T-cell (primary cell): ENCODE measurements at places on chromosomes 4 and X. TPM values are rescaled to one million over a fixed set of nuclear protein-coding genes. Genes with fewer than 3 reads are reported as not detected.

RTL3 gene
- not detected for total RNA-seq

DNA sequence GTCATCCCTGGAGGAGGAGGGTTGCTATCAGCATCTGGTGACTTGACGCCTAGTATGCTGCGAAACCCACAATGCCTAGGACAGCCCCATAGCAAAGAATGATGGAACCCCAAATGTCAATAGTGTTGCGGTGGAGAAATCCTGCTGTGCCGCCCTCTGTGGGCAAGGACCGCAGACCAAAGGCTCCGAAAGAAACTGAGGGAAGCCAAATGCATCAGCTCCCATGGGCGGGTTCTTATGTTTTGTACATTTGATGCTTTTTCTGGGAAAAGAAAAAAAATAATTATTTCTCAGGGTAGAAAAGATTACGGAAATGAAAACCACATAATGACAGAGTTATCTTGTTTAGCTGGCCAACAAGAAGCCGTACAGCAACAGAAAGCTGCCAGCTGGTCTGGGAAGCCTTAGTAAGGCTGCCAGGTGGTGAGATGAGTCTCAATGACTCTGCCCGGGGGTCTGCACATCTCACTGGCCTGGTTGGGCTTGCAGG, 95.0 kb upstream of the TBL1X start:
- no peak for DNase-seq

- no peak for DNase-seq
These were observed 28.4 kb downstream of the PROM1 start for GRCh38 chr4:16055471-16055870.

DNA sequence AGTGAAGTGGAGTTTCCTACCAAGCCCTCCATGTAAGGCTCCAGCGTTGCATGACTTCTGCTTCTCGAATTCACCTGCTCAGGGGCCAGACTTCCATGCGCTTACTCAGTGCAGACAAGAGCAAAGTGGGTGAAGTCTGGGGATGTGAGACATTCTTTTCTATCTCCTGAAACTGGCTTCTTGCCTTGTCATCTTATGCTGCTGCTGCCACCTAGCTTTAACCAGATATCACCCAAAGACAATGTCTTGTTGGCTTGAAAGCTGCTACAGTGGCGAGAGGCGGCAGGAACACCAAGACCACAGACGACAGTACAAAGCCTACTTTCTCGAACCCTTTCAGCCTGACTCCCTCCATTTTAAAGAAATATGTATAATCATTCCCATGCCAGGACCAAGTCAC, 103.6 kb upstream of the ADGRG2 start:
- no peak for DNase-seq

GRCh38 chrX:154057791-154058190, 38.1 kb upstream of the IRAK1 start:
- no peak for DNase-seq

CT45A5 gene
- total RNA-seq, result not detected

GRCh38 chrX:153726286-153727122, 1.8 kb downstream of the ABCD1 start:
- DNase-seq, result no peak

GRCh38 chr4:33054161-33054560, 2334.0 kb downstream of the PCDH7 start:
- no peak for DNase-seq

WDFY3 gene
- total RNA-seq, result 0.68 TPM

- no peak for DNase-seq
These were observed 78.5 kb upstream of the BLTP1 start for GRCh38 chr4:122073615-122074014.

DNA sequence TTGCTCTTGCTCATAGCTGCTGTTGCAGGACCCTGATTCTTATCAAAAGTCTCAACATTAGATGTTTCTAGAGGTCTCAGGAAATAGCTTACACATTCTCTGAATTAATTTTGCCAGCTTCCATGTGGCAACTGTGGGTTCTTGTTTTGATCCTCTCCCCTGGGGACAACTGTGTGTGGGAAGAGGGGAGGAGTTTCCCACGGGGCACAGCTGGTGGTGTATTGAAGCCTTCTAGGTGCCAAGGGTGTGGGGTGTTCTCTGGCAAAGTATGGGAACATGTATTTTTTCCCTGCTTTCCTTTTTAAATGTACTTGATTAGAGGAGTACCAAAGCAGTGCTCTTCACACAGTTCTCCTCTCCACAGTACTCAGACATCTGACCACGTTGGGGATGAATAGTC, 212.7 kb downstream of the RPA4 start:
- no peak for DNase-seq

CRMP1 gene
- not detected for total RNA-seq

GRCh38 chrX:66000628-66001272, 39.1 kb downstream of the VSIG4 start:
- DNase-seq, result no peak

GRCh38 chrX:1430451-1430850, 22.3 kb downstream of the ASMTL start:
- no peak for DNase-seq

MAGEA2B gene
- not detected for total RNA-seq

DNA sequence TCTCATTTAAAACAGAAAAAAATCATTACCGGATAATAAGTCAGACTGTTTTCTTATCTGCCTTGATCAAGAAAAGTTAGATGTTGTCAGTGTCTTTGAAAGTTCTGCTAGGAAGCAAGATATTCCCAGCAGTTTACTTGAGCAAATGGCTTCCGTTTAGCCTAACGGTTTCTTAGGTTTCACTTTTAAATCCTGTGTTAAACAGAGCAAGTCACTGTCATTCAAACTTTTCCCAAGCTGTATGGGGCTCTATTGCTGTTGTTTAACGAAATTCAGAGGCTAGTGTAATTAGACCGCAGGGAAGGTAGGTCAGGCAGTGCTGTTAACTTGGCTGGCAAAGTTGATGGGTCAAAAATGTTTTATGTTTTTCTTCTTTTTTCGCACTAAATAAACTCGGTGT, 80.3 kb upstream of the NEIL3 start:
- DNase-seq, result no peak

GRCh38 chr4:3797831-3798790, 31.9 kb downstream of the ADRA2C start:
- DNase-seq, result no peak

- DNase-seq, result no peak
These were observed 109.2 kb downstream of the GUCY2F start for GRCh38 chrX:109372716-109373115.

DNA sequence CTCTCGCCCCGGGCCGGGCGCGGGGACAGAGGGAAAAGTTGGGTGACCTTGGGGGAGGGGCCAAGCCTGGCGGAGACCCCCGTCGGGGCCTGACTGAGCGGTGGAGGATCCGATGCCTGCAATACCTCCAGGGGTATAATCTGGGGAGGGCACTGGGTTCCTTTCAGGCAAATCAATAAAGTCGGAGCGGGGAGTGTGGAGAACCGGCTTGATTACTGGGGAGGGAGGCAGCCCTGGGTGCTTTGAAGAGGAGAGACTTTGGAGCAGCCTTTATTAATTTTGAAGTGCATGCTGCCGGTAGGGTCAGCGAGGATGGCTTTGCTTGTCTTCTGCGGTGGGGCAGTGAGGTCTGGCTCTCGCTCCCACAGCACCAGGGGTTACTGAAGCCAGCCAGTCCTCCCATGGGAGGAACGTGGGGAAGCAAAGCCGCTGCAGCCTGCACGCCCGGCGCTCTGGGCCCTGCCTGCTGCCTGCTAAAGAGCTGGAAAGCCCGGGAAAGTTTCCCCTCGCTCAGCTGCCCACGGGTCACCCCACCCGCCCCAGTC, 403 bp upstream of the LGI2 start:
- no peak for DNase-seq

DNA sequence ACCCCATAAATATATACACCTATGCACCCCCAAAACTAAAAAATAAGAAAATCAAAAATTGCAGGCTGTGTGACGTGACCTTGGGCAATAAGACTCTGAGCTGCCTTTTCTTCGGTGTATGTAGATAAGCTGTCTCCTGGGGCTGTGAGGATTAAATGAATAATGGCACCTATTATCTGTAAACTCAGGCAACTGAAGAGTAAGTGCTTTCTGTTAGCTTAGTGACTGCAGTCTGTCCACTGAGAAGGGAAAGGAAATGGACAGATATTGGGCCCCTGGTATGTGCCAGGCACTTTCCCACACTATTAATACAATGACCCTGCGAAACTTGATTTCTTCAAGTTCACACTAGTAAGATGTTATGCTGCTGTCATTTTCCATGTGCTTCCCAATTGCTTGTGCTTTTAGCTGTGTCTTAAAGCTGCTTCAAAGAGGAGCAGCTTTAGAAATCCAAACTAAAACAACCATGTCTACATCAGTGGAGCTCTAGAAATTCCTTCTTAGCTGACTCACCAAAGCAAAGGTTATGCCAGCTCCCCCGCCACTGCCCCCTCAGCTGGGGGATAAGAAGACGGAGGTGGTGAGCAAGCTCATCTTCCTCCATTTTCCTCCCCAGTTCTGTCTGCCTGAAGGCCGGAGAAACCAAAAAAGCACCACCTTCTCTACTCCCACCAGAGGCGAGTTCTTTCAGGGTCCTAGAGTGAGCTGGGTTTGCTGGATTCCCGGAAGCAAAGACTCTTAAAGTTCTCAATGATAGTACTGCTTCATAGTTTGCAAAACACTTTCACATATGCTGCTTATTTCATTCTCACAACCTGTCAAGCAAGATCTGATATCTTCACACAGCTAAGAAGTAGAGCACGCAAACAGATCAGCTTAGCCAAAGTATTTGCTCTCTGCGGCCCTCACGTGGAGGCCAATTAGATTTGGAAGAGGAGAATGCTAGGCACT, 8.8 kb upstream of the DGAT2L6 start:
- DNase-seq, result no peak
